Heart left ventricle (tissue), 16 donors: ENCODE measurements at places on chromosomes 4 and X. TPM values are rescaled to one million over a fixed set of nuclear protein-coding genes. Genes with fewer than 3 reads are reported as not detected.

GRCh38 chr4:158610790-158611189, 60.9 kb downstream of the C4orf46 start:
- no peak overlapping the region for H3K4me3 ChIP-seq
- H3K4me1 ChIP-seq = no peaks in the 10 kb centered on the region
- no peaks in the 10 kb centered on the region for H3K27me3 ChIP-seq
- H3K27ac ChIP-seq = no peak overlapping the region

GRCh38 chr4:68175562-68176155, 46.0 kb upstream of the TMPRSS11F start:
- no peak overlapping the region for H3K27ac ChIP-seq
- H3K4me1 ChIP-seq = no peaks in the 10 kb centered on the region
- no peak overlapping the region for H3K4me3 ChIP-seq
- H3K36me3 ChIP-seq = no peaks in the 10 kb centered on the region

GRCh38 chr4:33715841-33716395, 2528.4 kb downstream of the ARAP2 start:
- H3K4me3 ChIP-seq = no peak overlapping the region
- H3K4me1 ChIP-seq = no peaks in the 10 kb centered on the region
- H3K27ac ChIP-seq = no peak overlapping the region
- no peaks in the 10 kb centered on the region for H3K27me3 ChIP-seq
- DNase-seq = no peak
- no peaks in the 10 kb centered on the region for H3K36me3 ChIP-seq

DNA sequence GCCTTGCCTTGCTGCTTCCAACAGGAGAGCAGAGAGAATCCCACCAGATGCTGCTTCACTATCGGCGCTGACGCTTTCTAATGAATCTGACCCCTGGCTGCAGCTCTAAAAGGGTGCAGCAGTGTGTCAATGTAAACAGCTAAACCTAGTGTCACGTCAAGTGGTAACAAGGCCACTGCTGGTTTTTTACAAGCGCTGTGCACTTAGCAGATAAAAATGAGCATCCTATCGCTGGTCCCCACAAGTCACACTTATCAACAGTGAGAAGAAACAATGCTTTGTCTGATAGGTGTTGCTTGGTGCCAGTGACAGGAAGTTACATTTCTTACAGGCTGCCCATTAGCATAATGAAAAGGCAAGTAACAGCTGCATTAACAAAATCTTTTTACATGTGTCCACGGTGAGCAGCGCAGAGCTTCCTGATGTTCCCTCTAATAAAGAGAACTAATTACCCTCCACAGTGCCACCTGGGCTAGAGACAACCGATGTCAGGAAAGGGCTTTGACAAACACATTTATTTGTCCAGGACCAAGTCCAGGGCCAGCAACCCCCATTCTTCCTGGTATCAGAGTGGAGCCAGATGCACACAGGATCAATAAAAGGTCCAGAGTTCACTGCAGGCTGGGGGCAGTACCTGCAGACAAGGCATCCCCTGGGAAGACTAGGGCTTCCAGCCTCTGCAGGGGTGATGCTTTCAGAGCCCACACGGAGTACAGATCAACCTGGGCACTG, 176.0 kb downstream of the MGST2 start:
- H3K36me3 ChIP-seq = no peaks in the 10 kb centered on the region
- H3K27me3 ChIP-seq = no peaks in the 10 kb centered on the region
- no peak for DNase-seq
- H3K27ac ChIP-seq = no peak overlapping the region

DNA sequence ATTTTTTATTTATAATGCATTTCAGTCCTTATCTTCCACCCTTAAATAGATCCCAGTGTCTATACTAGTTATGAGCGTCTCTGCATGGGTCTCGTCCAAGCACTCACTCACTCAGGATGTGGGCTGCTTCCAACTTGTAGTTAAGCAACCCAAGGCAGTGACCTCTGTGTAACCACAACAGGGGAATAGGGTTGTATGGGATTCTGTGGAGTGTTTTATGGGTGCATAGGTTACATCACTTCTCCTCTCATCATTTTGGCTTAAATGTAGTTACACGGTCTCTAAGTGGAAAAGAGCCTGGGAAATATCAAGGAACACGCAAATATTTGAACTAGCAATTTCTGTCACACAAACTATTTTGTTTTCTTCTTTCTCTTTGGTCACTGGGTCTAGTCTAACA, 931.0 kb downstream of the STIM2 start:
- no peak overlapping the region for H3K4me3 ChIP-seq
- H3K27ac ChIP-seq = no peak overlapping the region
- no peak for DNase-seq
- H3K27me3 ChIP-seq = no peaks in the 10 kb centered on the region

The ZDHHC15 gene
- total RNA-seq = 2.9 TPM

The ANKRD37 gene
- total RNA-seq = 10.6 TPM

The EREG gene
- not detected for total RNA-seq
